Myocyte (in vitro differentiated cells): ENCODE measurements at places on chromosomes 7 and 10.

GRCh38 chr7:38105874-38106483 is 72.1 kb upstream of the STARD3NL start:
- peak; percentile 70 for DNase-seq

GRCh38 chr10:21330628-21331020 is 194.9 kb downstream of the SKIDA1 start:
- DNase-seq = no peak

DNA sequence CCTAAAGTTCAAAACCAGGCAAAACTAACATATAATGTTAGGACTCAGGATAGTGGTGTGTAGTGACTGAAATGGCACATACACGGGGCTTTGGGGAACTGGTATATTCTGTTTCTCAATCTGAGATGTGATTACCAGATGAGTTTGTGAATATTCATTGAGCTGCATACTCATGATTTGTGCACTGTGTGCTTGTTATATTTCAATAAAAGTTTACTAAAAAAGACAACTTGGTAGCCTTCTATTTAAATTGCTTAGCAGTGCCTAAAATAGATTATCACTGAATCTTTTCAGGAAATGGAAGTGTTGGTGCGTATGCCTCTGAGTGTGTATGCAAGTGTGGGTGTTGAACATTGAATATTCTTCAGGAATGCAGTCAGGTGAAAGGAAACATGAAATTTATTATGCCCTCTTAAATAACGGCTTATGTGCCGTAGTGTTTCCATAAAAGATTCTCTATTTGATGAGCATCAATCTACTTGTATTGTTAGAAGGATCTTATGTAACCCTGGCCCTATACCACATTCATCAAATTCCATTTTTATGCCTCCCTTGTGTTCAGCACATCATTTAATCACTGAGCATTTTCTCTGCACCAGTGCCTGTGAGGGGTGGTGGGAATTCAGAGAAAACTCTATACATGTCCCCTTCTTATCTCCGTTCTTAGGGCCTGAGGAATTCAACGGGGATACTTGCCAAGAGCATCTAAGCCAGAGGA is 82.6 kb upstream of the AUTS2 start:
- no peak for DNase-seq

DNA sequence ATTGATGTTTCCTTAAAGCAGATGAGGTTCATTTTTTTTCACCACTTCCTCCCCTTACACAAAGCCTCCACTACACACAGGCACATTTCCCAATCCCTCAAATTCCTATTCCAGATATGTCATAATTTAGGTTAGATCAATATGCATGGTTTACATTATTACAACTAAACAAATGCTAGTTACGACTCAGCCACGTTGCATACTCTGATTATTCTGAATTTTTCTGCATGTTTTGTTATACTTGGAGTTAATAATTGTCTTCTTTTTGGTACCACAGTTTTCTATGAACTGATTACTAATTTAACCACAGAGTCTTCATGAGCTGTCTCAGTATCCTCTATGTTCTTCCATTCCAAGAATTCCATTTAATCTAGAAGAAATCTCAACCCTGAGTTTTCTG is 4.4 kb upstream of the BICC1 start:
- DNase-seq = no peak

- DNase-seq = no peak
Observed at GRCh38 chr7:121390617-121391016, 5.5 kb downstream of the FAM3C start.

- DNase-seq = no peak
Observed at GRCh38 chr10:69634759-69635425, 4.8 kb downstream of the FAM241B start.

DNA sequence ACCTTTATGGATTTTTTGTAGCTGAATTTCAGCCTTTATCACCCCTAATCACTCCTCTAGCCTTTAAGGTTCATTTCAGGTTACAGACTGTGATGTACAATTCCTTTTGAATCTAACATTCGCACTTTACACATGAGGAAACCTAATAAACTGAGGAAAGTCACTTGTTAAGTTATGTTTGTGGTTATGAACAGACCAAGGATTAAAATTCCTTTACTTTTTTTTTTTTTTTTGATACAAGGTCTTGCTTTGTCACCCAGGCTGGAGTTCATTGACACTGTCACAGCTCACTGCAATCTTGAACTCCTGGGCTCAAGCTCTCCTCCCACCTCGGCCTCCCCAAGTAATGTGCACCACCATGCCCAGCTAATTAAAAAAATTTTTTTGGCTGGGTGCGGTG is 3.6 kb downstream of the MCU start:
- no peak for DNase-seq

GRCh38 chr10:121469797-121470606 is 128.2 kb downstream of the FGFR2 start:
- no peak for DNase-seq

- peak; percentile 77 for DNase-seq
Observed at GRCh38 chr10:58565271-58565670, 52.6 kb downstream of the BICC1 start.

DNA sequence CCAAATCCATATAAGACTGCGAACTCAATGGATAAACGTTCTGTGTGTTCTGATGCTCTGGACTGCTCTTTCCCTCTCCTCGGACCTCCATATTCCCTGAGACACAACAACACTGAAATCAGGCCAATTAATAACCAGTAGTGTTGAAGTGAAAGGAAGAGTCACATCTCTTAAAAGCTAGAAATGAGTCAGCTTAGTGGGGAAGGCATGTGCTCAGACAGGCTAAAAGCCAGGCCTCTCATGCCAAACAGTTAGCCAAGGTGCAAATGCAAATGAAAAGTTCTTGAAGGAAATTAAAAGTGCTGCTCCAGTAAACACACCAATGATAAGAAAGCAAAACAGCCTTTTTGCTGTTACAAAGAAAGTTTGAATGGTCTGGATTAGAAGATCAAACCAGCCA is 29.3 kb downstream of the TNS3 start:
- DNase-seq = peak; percentile 77
